ENCODE measurements at places on chromosomes 13 and 19.

- DNase-seq = peak; percentile 44
Measured at GRCh38 chr13:113367020-113367560, 3.2 kb upstream of the GRTP1 start.

- no peak for DNase-seq
Measured at GRCh38 chr13:83184819-83185218, 697.5 kb downstream of the SLITRK1 start.

DNA sequence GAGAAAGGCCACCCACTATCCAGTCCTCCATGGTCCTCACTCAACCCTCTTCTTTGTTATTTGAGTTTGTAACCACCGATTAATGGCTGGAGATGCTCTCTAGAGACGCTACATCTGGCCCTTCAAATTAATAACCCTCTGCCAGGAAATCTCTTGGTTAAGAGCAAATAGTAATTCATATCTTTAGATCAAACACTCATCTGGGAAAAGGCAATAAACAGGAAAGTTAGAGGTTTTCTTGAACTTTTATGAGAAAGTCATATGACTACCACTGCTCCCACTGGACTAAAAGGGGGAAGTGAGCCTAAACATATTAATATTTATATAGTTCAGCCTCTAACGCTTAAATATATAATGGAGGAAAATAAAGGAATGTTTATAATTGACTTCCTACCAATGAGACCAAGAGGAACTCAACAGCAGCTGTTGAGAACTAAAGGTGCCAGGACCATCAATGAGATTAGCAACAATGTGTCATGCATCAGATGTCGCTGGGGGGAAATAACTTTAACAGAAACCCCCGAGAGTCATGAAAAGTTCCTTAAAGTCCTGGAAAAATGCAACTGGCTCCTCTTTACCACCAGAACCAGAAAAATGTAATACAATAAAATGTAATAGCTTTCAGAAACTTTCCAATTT lies 2.7 kb downstream of the TBC1D4 start:
- DNase-seq = no peak

DNA sequence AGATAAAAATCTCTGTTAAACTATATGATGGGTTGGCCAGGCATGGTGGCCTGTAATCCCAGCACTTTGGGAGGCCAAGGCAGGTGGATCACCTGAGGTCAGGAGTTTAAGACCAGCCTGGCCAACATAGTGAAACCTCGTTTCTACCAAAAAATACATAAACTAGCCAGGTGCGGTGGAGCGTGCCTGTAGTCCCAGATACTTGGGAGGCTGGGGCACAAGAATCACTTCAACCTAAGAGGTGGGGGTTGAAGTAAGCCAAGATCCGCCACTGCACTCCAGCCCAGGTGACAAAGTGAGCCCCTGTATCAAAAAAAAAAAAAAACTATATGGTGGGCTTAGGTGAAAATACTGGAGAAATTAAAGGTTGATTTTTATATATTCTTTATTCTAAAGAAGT lies 11.3 kb downstream of the TBC1D4 start:
- no peak for DNase-seq

- peak; percentile 96 for DNase-seq
Measured at GRCh38 chr19:50203281-50204080, at the start of gene MYH14. Gene MYH14 (plus strand): TSS chr19:50203622. CDS start chr19:50210366, 6,744 bp downstream.

GRCh38 chr13:76939215-76939614 lies 9.1 kb upstream of the ACOD1 start:
- no peak for DNase-seq

DNA sequence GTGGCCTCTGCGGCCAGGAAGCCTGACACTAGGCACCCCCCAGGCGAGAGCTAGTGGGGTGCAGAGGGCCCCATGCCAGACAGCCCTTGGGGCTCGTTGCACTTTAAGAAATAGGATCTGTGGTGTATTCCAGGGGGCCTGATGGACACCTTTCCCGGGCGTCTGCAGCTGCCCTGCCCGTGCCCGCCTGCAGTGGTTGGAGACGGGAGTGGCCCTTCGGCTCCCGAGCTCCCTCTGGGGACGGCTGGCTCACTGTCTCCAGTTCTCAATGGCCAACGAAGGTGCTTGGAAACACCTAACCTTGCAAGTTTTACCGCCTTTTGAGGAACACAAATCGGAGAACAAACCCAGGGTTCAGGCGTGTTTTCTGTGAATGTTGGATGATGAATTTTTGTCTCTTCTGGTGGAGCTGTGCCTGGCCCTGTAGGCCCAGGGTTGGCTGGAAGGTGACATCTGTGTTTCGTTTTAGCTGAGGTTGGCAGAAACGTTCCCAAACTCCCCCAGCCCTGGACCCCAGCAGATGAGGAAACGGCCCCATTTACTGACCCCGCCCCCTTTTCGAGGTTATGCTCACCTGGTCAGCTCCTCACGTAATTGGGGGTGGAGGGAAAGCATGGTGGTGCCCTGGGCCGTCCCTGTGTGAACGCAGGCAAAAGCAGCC lies 17.4 kb upstream of the NPAS1 start:
- DNase-seq = no peak

DNA sequence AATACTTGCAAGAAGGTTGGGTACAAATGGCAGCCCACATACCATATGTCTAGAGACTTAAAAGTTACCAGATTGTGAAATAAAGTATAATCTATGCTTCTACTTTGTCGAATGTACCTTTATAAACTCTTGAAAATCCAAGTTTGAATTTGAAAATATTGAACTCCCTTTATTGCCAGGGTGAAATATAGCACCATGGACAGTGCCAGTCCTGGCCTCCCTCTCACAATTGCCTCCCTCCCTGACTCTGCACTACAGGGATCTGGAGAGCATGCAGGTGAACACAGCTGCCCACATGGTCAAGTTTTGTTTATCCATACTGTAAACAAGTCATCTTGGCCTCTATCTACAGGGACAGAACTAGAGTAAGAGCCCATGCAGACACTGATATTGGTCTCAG lies 394.1 kb upstream of the SLITRK6 start:
- DNase-seq = no peak

GRCh38 chr19:42284066-42284501 lies 15.0 kb downstream of the CIC start:
- DNase-seq = no peak

- DNase-seq = no peak
Measured at GRCh38 chr13:44840131-44840530, 149.1 kb downstream of the NUFIP1 start.

GRCh38 chr19:47153266-47153665 lies 22.6 kb downstream of the SAE1 start:
- no peak for DNase-seq
